Choroid plexus epithelial cell (primary cell): ENCODE measurements at places on chromosomes 12 and 14.
A peak's percentile ranks its signal among the peaks of the same experiment; 100 is the strongest.

DNA sequence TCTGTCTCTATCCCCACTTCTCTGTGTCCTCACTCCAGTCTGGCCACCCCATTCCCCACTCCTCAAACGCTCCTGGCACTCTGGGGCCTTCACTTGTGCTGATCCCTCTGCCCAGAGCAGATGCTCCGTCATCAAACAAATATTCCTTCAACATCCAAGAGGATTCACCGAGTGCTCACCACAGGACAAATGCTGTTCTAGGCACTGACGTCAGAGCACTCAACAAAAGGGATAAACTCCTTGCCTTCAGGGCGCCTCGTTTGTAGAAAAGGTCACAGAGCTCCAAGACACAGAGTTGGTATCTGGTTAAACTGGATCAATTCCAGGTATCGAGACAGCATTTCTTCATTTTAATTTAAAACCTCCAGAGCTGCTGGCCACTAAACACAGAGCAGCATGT lies 35.3 kb downstream of the PSMC1 start:
- DNase-seq, result no peak

GRCh38 chr12:16349131-16349460 lies 1.7 kb downstream of the MGST1 start:
- peak; percentile 96 for DNase-seq

DNA sequence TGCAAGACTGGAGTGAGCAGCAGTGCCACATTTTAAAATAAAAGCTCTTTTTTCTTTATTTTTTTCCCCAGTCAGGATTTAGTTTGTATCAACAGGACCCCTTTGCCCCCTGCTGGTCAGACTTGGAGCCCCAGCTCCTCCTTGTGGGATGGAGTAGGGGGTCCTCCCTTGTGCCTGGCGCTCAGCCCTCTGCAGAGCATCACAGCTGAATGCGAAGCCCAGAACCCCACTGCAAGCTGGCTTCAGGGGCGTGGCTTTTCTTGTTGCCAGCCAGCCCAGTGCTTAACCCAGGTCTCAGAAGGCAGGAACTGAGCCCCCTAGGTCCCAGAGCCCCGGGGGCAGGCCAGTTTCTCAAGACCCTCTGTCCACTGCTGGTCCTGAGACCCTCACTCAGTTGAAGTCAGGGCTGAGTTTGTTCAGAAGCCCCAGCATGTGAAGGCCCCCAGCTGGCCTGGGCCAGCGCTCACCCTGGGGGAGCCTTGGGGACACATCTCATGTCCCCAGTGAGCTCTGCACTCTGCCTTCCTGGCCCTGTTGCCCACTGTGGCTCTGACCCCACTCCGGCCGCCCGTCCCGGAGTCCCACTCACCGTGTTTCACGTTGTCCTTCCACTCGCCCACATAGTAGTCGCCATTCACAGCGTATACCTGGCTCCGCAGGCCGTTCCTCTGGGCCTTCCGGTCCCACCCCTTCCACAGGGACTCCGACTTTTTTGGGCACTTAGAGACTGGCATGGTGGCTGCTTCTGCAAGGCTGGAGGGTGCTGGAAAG lies 519 bp downstream of the MORN3 start:
- peak; percentile 48 for DNase-seq

- peak; percentile 34 for DNase-seq
Observed at GRCh38 chr12:106227641-106228319, 20.0 kb downstream of the CKAP4 start.

DNA sequence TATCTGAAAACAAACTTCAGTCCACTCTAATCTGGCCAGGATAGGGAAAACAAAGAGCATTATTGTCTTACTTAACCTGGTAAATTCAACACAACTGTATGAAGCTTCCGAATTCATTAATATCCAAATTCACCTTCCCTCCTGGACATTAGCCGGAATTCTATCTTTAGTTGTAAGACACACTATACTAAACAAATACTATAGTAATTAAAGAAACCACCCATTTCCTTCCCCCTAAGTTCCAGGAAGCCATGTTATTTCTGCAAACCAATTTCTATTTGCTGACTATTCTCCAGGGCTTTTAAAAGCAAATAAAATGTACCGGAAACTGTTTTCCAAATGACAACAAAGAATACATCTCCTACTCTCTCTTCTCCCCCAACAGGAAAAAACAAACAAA lies 122.7 kb upstream of the MDM1 start:
- DNase-seq, result no peak

- no peak for DNase-seq
Observed at GRCh38 chr12:92158796-92159439, 13.3 kb upstream of the BTG1 start.

DNA sequence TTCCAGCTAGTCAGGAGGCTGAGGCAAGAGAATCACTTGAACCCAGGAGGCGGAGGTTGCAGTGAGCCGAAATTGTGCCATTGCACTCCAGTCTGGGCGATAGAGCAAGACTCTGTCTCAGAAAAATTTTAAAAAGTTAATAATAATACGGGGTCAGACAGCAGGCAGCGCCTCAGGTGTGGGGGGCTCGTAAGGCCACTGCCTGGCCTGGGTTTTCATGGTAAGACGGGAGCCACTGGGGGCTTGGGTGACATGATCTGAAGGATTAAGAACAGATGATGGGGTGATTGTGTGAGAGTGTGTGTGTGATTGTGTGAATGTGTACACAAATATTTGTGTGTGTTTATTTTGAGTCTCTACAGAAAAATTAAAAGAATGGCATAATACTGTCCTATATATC lies 23.6 kb downstream of the BCL7A start:
- no peak for DNase-seq

GRCh38 chr12:88052686-88053085 lies 23.5 kb upstream of the C12orf50 start:
- DNase-seq, result peak; percentile 78

GRCh38 chr14:100761481-100761880 lies 34.8 kb downstream of the DLK1 start:
- peak; percentile 69 for DNase-seq

DNA sequence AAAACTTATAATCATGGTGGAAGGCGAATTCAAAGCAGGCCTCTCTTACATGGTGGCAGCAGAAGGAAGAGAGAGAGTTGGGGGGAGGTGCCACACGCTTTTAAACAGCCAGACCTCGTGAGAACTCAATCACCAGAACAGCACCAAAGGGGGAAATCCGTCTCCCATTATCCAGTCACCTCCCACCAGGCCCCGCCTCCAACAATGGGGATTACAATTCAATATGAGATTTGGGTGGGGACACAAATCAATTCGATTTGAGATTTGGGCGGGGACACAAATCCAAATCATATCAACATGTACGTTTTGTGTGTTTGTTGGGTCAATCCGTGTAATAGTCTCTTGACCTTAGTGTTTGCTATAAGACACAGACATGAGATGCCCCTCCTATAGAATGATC lies 21.8 kb upstream of the WNK1 start:
- no peak for DNase-seq

- no peak for DNase-seq
Observed at GRCh38 chr14:61870163-61870562, 107.9 kb downstream of the SNAPC1 start.
